ENCODE measurements at places on chromosomes 4 and X. TPM values are rescaled to one million over a fixed set of nuclear protein-coding genes. Genes with fewer than 3 reads are reported as not detected.

STATH gene
- 0.90 TPM for total RNA-seq

TRIM2 gene
- total RNA-seq: 83.1 TPM

ATP6AP1 gene
- total RNA-seq: 105 TPM

UCHL1 gene
- total RNA-seq: 45.1 TPM

FAM133A gene
- total RNA-seq: 0.46 TPM

CENPI gene
- total RNA-seq: 5.5 TPM

MAMLD1 gene
- total RNA-seq: 7.0 TPM

WAS gene
- 0.82 TPM for total RNA-seq

LRCH2 gene
- total RNA-seq: 4.8 TPM

CCNG2 gene
- 67.9 TPM for total RNA-seq

GPR50 gene
- total RNA-seq: 2.1 TPM

TRMT10A gene
- total RNA-seq: 10.1 TPM

TECRL gene
- not detected for total RNA-seq

IGFBP7 gene
- total RNA-seq: 63.0 TPM

CCNA2 gene
- total RNA-seq: 22.6 TPM

ADH1A gene
- total RNA-seq: 6.4 TPM

HGFAC gene
- total RNA-seq: 1.2 TPM

CD99L2 gene
- total RNA-seq: 20.7 TPM

POLA1 gene
- 22.8 TPM for total RNA-seq

AMOT gene
- 507 TPM for total RNA-seq

AKAP4 gene
- total RNA-seq: not detected
